ENCODE measurements at places on chromosomes 11 and 22.

- no peak for DNase-seq
Observed at GRCh38 chr11:7905549-7905948, 25.5 kb downstream of the OR10A6 start.

GRCh38 chr11:106990331-106990730 is 27.9 kb downstream of the GUCY1A2 start:
- DNase-seq = no peak

DNA sequence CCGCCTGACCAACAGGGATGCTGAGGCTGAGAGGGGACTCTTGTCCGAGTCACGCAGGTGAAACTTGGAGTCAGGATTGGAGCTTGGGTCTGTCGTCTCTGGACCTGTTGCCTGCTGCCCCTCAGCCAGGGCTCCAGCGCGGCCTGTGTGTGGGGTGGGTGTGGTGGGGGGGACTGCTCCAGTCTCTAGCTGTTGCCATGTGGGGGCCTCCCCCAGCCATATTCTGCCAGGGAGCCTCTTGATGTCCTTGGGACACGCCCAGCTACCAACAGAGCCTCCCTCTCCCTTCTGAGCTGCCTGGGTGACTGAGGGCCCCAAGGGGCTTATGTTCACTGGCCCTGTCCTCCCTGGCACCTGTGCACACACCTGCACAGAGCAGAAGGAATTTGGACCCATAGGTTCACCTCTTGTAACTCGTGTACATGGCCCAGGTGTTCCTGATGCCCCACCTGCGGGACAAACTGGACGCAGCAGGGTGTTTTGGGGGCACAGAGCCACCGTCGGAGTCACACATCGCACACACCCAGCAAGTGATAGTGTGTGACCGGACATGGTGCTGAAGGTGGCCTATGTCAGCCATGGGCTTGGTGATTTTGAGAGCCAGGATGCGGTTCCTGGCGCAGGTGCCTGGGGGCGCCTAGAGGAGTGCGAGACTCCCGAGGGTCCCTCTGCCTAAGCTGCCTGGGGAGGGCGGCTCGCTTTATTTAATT is 252.3 kb downstream of the TBC1D22A start:
- no peak for DNase-seq

GRCh38 chr11:2708757-2709281 is 9.0 kb upstream of the KCNQ1OT1 start:
- no peak for DNase-seq

DNA sequence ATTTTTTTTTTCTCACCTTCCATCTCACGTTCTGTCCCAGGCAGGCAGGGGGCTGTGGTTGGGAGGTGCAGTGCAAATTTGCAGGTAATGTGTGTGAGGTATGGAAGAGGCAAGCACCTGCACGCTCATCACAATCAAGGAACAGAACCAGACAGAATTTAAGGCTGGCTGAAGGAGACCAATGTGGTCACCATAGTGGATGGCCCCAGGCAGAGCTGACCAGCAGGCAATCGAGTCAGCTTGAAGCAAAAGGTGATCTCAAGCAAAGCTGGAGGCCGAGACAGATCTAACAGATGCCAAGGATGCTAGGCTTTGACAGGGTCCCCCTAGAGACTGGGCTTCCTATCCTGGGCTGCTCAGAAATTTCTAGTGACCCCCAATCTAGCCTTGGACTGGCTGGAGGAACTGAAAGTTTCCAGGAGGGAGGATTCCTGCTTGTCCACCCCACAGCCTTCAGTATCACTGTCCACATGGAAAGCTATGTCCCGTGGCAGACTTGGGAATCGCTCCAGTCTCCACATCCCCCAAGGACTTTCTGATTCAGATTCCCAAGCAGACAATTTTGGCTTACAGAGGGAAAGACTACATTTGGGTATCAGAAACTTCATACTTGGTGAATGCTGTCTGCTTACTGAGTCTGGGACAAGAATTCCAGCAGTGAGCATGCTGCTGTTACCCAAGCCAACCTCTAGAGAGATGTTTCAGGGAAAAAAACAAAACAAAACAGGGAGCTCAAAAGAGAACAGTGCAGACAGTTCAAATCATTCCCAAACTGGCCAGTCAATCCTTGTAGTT is 9.0 kb upstream of the MICAL3 start:
- no peak for DNase-seq

GRCh38 chr11:116866804-116867455 is 29.5 kb upstream of the APOA1 start:
- no peak for DNase-seq

DNA sequence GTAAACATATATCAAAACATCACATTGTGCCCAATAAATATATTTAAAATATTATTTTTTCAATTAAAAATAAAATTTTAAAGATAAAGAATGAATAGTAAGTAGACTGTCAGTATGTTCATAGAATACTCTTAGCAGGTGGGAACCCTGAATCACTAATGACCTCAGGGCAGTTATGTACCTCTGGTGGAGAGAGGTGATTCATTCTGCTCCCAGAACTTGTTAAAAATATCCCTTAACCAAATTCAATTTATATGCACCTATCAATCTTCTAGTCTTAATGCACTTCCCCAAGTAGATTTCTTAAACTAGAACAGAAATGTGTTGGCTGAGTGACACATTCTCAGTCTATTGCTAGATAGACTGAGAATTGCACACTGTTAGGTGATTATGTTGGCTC is 183.9 kb upstream of the SYN3 start:
- DNase-seq = no peak

GRCh38 chr11:87338046-87338639 is 300.4 kb downstream of the TMEM135 start:
- no peak for DNase-seq

- DNase-seq = no peak
Observed at GRCh38 chr22:44963832-44964721, 45.7 kb downstream of the PHF21B start.

DNA sequence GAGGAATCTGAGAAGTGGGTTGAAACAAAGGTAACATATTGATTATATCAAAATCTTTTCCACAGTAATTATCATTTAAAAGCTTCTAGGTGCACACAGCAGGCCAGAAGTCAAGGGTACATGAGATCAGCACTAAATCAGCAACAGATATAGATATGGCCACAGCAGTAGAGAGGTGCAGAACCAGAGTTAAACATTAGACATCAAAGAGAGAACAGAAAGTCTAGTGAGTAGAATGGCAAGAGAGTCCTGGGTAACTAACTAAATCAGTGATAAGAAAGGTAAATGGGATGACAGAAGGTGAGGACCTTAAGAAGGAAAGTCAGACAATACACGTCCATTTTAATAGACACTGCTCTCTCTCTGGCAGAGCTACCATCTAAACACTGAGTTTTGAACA is 119.5 kb upstream of the GRIA4 start:
- no peak for DNase-seq

DNA sequence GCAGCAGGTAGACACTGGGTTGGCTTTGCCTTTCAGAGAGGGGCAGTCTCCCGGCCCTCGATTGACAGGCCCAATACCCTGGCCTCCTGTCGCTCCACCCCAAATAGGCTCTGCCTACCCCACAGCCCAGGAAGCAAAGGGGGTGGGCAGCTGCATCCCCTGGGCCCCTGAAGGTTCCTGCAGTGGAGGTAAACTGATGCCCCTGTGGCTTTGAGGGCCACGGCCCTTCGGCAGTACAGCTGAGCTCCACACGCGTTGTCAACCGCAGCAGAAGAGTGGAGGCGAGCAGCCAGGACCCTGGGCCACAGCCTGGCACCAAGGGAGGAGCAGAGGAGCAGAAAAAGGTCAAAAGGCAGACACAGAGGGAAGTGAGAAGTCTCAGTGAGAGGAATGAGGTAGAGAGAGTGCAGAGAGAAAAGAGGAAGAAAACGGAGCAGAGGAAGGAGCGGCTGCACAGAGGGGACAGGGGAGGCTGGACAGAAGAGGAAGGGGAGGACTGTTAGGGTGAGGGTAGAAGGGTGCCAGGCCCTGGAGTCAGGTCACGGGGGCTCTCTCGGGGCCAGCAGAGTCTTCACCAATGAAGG is 64.0 kb downstream of the SLC22A12 start:
- DNase-seq = no peak

DNA sequence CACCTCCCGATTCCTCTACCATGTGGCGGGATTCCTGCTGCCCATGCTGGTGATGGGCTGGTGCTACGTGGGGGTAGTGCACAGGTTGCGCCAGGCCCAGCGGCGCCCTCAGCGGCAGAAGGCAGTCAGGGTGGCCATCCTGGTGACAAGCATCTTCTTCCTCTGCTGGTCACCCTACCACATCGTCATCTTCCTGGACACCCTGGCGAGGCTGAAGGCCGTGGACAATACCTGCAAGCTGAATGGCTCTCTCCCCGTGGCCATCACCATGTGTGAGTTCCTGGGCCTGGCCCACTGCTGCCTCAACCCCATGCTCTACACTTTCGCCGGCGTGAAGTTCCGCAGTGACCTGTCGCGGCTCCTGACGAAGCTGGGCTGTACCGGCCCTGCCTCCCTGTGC is 10.5 kb downstream of the CXCR5 start:
- no peak for DNase-seq

DNA sequence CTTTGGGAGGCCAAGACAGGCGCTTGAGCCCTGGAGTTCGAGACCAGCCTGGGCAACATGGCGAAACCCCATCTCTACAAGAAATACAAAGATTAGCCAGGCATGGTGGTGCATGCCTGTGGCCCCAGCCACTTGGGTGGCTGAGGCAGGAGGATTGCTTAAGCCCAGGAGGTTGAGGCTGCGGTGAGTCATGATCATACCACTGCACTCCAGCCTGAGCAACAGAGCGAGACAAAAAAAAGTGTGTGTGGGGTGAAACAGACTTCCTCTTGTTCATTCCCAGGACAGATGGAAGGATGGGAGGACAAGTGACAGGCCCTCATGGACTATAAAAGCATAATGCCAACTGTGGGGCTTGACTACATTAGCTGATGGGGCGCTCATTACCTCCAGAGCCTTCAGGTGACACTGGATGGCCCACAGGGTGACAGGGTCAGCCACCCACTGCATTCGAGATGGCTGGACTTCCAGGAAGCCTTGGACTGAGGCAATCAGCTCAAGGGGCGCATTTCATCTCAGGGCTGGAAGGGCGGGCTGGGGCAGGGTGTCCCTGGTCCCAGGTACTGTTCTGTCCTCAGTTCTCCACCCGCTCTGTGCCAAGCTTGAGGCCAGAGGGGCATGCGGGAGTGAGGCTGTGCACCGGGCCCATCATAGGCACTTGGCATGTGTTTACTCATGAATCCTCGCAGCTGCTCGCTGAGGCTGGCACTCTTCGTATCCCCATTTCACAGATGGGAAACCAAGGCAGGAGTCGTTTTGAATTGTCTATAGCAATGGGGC is 12.5 kb downstream of the NPTXR start:
- DNase-seq = no peak

GRCh38 chr11:110447897-110448745 is 18.4 kb downstream of the FDX1 start:
- DNase-seq = peak; percentile 23

- DNase-seq = no peak
Observed at GRCh38 chr11:9796854-9797253, 133.0 kb downstream of the SWAP70 start.

- DNase-seq = no peak
Observed at GRCh38 chr11:13261591-13262061, 16.0 kb upstream of the BMAL1 start.

- DNase-seq = no peak
Observed at GRCh38 chr11:115873813-115874212, 369.6 kb upstream of the CADM1 start.

DNA sequence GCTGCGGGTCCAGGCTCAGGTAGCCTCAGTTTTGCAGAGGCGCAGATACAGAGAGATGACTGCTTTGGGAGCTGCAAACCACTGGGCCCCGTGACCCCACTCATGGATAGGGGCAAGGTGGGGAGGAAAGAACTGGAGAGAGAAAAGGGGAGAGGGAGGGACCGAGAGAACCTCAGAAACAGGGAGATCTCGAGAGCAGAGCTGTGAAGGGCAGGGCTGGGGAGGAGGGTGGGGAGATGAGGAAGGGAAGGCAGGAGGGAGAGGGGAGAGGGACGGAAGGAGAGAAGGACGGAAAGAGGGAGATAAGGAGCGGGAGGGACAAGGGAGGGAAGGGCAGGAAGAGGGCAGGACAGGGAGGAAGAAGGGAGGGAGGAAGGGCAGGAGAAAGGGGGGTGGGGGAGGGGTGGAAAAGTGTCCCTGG is 46.3 kb downstream of the IGLL1 start:
- no peak for DNase-seq

DNA sequence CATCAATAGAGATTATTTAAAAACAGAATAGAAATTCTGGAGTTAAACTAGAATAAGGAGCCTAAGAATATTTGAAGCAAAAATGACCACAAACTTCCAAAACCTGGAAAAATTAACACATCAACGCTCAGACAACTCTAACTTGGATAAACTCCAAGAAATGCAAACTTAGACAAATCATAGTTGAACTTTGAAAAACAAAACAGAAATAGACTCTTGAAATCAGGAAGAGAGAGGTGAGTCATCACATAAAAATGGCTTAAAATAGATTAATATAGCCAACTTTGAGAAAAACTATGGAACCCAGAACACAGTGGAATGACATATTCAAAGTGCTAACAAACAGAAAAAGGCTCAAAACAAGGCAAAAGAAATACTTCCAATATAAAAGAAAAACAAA is 974.2 kb downstream of the JRKL start:
- no peak for DNase-seq

DNA sequence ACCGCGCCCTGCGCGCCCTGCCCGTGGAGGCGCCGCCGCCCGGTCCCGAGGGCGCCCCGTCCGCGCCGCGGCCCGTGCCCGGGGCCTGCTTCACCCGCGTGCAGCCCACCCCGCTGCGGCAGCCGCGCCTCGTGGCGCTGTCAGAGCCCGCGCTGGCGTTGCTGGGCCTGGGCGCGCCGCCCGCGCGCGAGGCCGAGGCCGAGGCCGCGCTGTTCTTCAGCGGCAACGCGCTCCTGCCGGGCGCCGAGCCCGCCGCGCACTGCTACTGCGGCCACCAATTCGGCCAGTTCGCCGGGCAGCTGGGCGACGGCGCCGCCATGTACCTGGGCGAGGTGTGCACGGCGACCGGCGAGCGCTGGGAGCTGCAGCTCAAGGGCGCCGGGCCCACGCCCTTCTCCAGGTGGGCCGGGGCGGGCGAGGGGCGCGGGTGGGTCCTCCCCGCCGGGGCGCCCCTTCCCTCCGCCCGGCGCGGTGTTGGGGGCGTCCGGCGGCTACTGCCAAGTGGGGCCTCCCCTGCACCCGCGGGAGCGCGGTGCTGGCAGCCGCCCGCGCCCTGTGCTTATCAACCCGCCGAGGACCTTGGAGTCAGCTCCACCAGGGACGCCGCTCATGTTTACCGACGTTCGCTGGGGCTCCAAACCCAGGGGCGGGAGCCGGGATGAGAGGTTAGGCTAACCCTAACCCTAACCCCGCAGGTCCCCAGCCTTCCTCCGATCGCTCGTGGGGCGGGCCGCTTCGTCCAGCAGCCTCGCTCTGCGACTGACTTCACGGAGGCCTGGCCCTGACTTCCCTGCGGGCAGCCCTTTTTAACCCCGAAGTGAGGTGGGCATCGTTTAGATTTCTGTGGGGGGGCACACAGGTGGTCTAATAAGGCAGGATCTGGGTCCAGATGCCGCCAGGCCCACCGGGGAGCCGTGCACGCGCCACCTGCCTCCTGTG is 649 bp downstream of the SELENOO start:
- DNase-seq = no peak

- no peak for DNase-seq
Observed at GRCh38 chr11:46345881-46346484, 1.3 kb upstream of the DGKZ start.
